ENCODE measurements at places on chromosomes 3 and 15.

GRCh38 chr3:171736556-171736955 lies 73.7 kb downstream of the PLD1 start:
- no peak for DNase-seq

DNA sequence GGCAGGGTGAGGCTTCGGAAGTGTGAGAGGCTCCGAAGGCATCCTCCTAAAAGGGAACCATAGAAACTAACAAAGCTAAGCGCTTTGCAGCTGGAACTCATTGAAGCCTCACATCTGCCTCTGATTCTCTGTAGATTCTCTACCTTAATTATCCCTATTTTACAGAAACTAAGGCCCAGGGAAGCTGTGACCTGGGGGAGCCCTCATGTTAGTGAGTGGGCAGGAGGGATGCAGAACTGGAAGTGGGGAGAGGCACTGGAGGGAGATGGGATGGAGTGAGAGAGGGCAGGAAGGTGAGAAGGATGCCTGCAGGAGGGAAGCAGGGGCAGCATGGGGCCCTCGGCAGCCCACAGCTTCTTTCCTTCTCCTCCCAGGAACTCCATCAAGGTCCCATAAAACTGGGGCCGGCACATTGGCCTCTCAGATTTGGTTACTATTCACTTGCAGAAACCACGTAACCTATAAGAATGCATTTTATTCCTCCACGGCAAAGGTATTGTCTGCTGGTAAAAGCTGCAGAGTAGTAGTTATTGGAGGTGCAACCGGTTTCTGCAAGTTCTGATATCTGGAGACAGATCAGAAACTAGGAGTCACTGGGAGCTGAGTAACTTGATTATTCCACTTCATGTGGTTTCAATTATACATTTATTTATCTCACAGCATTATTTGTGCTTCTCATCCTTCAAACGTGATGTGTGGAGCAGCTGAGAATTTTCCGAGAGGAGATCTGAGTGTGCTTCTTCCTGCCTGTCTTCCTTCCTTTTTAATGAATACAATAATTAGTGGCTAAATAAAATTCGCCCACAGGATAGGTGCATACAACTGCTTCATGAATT lies 24.0 kb upstream of the CHCHD6 start:
- no peak for DNase-seq

DNA sequence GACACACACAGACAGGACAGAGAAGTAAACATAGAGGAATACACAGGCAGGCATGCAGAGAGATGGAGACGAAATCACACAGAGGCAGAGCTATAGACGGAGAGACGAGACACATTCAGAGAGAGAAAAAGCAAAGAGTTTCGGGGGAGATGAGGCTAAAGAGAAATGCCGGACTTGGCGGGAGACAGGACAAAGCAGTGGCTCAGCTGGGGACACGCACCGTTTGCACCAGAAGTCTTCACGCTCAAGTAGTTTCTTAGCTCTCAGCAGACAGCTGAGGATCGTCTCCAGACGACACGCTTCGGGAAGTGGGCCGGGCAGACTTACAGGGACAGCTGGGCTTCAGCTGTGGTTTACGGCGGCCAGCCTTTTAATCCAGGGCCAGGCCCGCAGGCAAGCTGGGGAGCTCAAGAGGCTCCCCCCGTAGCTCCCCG lies 56.2 kb upstream of the DLG1 start:
- DNase-seq: no peak

DNA sequence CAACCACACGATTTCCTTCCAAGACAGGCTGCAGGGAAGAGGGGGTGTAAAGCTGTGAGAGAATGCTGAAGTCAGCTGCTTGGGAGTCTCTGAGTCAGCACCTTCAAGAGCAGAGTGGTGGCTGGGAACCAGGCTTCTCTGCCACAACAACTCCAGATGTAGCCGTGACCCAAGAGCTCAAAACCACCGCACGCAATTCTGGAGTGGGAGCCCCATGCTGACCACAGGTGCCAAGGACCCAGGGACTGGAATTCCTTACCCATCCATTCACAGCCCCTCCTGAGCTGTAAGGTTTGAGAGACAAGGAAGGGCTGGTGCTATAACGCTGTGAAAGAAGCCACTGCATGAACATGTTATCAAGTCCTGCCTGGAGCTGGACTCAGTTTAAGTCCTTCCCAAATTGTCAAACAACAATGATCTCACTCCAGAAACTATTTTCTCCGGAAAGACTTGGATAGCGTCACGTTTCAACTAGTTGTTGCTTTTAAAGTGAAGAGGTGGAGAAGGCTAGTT lies 61.4 kb downstream of the UMPS start:
- DNase-seq: no peak

- DNase-seq: no peak
Observed at GRCh38 chr3:143571548-143571947, 276.7 kb downstream of the SLC9A9 start.

GRCh38 chr15:101193120-101193644 lies 58.7 kb downstream of the CHSY1 start:
- no peak for DNase-seq

DNA sequence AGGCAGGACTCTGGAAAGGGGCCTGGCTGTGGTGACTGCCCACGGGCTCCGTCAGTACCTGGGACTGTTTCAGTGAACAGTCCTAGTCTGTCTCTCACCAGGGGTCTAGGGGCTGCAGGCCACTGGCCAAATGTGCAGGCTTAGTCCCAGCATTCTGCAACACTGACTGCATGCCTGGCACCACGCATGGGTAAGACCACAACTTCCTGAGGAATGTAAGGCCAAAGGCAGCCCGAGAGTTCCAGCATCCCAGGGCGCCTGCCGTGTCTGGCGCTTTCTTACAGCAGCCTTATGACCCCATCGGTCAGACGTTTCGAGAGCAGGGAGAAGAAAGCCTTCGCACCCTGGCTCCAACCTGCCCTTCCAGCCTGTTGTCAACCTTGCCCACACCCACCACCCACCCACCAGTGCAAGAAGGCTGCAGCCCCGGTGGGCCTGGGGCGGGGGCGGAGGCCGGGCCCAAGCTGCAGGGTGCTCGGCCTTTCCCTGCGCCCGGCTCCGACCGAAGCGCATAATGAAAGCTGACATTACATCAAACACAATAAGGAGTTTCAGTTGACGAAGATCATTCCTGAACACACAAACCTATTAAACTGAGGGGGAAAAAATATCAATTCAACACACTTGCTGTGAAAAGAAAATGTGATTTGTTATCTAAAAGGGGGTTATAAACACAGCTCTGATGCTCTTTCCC lies 29.5 kb upstream of the TMEM115 start:
- DNase-seq: no peak
